Occipital lobe (tissue), 3 donors: ENCODE measurements at places on chromosomes 12 and 14.

DNA sequence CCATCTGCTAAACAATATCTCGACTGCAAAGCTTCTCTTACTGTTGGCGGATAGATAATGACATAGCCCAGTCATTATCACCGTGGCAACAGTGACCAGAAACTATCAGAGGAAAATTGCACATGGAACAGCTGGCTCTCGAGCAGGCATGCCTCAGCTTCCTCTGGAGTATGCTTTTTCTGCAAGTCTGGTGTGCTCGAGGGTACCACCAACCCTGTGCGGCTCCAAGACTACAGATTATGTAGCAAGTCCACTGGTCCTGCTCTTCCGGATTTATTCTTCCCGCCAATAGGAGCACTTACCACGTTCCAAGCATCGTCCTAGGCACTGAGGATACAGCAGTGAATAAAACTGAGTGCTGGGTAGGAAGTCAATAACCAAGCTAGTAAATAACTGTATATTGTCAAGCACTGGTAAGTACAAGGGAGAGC, 1.4 kb upstream of the GLRX5 start:
- no peak for DNase-seq

DNA sequence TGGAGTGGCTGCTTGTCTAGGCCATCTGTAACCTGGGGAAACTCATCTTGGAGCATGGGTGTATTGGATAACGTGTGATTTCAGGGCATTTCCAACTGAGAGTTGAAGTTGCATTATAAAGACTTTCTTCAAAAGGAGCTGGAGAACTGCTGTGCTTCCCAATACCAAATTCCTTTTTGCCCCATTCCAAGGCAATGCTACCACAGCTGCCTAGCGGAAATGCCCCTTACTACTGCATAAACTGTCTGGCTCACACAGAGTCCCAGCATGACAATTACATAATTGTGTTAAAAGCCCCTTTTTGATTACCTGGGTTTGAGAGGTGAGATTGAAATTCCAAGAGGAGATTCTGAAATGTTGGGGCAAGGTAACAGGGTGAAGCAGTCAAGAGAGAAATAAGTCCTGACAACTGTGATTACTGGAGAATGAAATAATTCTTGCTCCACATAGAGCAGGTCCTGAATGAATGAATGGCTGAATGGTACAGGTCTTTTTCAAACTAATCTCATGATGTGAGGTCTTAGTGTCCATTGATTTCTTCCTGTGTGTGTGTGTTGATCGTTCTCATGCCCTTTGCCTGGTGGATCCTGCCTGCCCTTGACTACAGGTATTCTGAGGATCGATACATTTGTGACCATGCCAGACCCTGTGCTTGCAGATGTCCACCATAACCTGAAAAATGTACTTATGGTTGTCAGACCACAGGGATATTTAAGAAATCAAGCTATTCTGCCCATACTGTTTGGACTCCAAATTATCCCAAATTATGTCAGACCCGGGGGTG, 386.5 kb downstream of the GRIN2B start:
- DNase-seq, result no peak

DNA sequence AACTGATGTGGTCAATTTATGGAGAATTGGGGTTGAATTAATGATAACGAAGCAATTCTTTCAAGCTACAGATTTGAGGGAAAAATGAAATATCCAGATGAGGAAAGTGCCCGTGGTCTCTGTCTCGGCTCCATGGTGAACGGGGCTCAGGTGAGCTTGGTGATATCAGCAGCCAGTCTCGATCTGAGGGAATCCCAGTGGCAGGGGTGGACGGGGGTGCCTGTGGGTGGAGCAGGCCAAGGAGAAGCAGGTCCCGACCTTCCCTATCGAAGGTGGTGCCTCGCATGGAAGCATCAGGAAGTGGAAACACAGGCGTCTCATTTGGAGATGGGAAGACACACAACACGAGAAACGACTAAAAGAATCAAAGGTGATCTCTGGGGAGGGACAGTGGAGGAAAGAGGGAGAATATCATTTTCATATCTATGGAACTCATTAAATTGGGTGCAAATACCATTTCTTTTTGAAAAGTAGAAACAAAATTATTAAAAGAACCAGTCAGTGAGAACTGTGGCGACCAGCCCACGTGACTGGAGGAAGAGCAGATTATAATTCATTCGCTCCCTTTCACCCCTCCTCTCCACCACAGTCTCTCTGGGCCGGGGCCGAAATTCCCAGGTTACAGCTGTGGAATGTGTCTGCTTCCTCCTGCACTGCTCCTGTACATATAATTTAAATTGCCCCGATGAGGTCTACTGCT, 354.3 kb upstream of the SFSWAP start:
- no peak for DNase-seq

DNA sequence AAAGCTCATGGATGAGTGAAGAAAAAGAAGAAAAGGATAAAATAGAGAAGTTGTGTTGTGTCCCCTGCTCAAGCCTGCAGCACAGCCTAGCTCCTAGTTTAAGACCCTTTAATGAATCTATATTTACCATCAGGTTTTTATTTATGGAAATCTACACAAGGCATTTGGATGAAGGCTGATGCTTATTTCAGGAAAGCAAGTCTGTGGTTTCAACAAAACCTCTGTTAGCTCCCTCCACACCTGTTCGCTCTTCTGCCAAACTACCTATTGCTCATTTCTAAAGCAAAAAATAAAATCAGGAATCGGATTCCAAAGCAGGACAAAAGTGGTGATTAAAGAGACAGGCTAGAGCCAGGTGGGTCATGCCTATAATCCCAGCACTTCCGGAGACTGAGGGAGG, 18.9 kb upstream of the MAP3K9 start:
- DNase-seq, result no peak

DNA sequence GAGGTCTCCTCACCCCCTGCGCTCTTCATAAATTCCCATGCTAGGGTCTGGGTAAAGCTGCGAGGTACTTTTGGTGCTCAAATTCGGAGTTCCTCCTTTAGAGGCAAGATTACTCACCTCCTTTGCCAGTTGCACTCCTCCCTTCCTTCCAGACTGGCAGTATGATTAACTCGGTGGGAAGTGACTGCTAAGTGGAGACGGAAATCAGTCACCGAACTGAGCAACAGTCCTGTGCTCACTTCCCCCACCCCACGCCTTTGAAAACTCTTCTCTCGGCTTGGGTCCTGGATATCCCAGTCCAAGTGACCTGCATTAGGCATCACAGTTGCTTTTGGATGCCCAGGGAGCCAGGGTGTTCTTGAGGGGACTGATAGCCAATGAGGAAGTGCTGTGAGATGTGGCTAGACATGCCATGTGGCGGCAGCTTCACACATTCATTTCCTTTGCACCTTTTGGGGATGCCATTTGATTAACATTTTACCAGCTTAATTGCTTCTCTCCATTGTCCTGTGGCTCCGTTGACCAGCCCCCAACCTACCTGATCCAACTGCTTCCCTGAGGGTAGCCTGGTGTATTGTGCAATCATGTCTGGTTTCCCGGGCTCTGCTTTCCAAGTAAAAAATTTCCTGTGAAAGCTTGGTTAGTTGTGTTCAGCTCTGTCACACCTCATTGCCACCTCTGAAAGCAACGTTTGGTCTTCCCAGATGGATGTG, 840 bp downstream of the PNP start:
- no peak for DNase-seq

GRCh38 chr12:108180255-108181094, 51.4 kb downstream of the WSCD2 start:
- DNase-seq, result no peak

- DNase-seq, result no peak
Measured at GRCh38 chr14:50792634-50793068, 38.3 kb downstream of the NIN start.

DNA sequence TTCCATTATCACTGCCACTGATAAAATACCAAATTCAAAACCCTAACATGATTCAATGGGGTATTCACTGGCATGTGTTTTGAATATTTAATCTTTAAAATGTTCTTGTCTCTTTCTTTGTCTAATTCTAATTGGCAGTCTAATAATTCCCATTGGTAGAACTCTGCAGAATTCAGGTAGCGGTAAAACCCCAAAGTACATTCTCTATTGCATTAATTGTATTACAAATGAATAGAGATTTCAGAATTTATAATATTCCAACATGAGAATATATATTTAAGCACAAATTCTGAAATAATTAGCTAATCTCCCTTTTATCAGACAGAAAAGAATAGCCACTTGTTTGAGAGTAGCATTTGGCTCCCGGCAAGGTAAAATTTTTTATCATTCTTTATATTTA, at the start of gene OR4N5:
Gene OR4N5, plus strand, starts transcription at position 301 of the 400 bp plus-strand sequence. CDS start 4,916 bp downstream, outside the sequence.
- DNase-seq, result no peak

GRCh38 chr14:50726372-50727107, 58.4 kb upstream of the SAV1 start:
- no peak for DNase-seq

DNA sequence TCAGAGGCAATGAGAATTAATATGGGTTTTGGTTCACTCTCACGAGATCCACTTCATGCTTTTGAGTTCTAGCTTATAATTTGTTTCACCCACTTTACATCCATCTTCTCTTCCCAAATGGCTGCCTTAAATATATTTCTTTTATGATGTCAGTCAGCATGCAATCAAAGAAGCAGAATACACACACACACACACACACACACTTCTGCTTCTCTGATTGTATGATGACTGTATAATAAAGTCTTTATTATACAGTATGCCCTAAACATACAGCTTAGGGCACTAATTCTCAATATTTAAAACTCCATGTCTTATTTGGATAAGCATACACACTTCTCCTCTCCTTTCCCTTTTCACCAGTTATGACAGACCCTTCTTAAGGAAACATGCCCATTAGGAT, 6.7 kb upstream of the ETV6 start:
- no peak for DNase-seq

DNA sequence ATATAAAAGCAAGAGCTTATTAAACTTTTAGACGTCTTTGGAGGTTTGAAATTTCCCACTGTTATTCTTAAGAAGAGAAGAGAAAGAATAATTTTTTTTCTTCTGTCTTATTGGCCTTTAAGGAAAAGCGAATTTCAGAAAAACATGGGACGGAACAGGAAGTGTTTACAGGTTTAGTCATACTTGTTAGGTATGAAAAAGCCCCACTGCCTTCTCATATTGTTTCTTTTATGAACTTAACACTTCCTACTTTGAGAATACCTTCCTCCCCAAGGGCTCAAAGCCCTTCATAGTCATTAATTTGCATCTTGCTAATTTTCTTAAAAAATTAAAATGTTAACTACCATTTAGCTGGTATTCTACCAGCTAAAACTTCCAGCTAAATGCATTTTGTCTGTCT, 82.0 kb downstream of the ETV6 start:
- DNase-seq, result no peak

GRCh38 chr12:94807951-94808350, 157.6 kb upstream of the TMCC3 start:
- no peak for DNase-seq
